ENCODE measurements at places on chromosomes 12 and 14.

DNA sequence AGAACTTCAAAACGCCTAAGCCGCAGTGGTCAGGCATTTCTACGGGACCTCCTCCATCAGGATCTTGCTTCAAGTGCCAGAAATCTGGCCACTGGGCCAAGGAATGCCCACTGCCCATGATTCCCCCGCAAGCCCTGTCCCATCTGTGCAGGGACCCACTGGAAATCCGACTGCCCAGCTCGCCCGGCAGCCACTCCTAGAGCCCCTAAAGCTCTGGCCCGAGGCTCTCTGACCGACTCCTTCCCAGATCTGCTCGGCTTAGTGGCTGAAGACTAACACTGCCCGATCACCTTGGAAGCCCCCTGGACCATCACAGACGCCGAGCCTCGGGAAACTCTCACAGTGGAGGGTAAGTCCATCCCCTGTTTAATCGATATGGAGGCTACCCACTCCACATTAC lies 1113.0 kb upstream of the TMEM132C start:
- no peak for DNase-seq

DNA sequence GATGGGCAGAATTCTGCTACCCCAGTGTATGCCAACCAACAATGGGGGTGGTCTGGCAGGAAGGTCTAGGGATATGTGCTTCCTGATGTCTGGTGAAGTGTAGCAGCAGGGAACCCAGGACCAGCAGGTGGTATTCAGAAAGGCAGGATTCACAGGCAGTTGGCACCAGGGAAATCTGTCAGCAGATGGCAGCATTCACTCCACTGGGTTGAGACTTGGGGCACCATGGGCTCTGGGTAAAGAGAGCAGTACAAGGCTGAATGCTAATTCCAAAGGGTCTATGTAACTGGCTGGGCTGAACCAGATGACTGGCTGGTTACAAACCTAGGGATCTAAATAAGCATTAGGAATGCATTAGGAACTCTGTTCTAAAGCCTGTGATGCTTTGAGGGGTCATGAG lies 466.9 kb upstream of the STXBP6 start:
- no peak for DNase-seq

DNA sequence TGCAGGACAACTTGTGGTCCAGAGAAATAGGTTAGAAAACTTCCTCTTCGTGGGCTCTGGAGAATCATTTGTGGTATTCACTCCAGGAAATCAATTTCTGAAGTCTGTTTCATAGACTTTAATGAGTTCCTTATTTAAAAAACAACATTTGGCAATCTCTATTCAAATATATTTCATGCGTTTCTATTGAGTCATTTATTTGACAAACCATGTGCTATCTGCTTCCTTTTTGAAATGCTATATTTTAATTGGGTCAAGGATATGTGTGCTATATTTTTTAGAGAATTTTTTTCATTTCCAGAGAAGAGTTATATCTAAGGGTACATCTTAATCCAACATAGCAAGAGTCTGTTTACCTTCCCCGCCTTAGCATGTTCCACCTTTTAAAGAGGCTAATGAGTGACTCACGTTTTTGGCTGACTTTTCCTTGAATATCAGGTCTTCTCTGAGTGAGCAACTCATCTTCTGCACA lies 252.4 kb upstream of the EGLN3 start:
- DNase-seq = peak; percentile 81

DNA sequence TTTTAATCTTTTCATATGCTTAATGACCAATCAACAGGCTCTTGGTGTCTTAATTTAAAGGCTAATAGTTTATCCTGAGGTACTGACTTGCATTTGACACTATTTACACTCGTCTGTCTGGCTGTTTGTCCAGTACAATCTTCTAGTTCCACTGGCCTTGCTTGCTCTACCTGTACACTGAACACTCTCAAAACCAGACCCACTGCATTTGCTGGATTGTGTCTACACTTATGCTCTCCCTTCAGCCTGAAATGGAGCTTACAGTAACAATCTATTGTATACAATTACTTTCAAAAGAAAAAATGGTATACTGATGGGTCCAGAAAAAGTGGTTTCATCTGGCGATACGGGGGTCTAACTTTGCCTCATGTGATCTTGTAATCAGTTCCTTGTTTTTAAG lies 2.3 kb upstream of the ACSS3 start:
- no peak for DNase-seq

GRCh38 chr12:111448266-111448830 lies 42.6 kb downstream of the SH2B3 start:
- no peak for DNase-seq

GRCh38 chr12:92421701-92422100 lies 276.1 kb upstream of the BTG1 start:
- DNase-seq = peak; percentile 47

- DNase-seq = peak; percentile 44
These were observed 105.8 kb downstream of the SAMD4A start for GRCh38 chr14:54672688-54673087.

DNA sequence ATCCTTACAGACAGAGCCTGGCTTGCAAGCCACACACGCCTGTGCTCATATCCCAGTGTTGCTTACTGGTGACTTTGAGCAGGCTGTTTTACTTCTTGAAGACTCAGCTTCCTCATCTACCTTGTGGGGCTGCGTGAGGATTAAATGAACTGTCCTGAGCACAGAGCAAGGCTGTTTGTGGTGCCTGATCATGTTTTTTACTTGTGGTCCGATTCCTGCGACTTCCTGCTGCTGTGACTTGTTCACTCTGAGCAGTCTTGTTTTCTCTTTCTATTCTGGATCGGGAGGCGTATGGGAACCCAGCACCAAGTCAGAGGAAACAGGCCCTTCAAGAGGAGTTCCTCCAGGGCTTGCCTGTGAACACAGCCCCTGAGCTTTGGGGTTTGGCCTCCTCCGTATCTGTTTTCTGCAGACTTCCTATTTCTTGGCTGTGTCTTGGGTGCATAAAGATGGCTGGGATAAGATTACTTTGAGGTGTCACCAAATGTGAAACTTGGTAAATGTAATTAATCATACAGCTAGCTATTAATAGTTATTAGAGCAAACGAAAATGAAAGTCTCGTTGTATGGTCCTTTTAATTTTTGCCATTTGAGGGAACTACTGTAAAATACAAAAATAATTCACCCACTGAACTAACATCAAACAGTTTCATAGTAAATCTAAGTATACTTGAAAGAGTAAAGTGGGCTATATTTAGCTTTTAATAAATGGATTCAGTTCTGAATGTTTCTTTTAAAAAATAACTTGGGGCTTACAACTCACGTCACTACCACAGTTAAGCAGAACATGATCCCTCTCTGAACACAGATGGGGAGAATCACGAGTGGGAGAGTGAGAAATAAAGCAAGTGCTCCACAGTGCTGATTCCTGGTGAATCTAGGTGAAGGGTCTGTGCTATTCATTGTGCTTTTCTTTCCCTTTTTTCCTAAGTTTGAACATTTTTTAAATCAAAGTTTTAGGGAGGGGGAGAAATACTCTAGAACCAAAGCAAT lies 251.5 kb downstream of the FOXN3 start:
- peak; percentile 12 for DNase-seq

DNA sequence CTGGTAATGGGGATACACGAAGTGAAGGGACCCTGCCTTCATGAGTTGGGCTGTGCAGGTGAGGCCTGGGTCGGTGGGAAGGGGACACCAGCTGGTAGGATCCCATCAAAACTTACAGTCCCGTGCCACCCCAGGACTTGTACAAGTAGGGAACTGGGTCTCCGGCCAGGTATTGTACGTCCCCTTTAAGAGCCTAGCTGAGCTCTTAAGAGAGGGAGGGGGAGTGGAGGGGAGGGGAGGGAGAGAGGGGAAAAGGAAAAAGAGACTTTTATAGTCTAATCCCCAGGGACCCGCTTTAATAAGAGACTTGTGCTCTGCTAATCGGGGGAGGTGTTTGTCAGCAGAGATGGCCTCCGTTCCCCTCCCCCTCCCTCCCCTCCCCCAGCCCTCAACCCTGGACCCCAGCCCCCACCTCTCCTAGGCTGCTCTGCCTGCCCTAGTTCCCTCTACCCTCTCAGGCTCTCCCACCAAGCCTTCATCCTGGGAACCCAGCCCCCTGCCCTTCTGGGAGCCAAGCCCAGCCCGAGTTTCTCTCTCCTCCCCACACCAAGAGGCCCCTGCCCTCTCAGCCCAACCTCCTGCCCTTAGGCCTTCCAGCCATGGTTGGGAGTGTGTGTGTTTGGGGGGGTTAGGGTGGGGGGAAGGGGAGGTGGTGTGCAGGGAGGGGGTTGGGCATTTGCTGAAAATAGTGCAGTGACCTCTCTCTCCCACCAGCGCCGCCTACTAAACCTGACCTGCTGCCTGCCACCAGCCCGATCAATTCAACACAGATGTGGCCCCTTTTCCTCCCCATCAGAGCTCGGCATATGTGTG lies 2.6 kb downstream of the GDF11 start:
- DNase-seq = peak; percentile 35

- peak; percentile 64 for DNase-seq
These were observed 123.0 kb downstream of the SCARB1 start for GRCh38 chr12:124740691-124741137.

Measured in GM23248 (cell line).